Left renal pelvis (tissue), 4 donors: ENCODE measurements at places on chromosomes 5 and 9. TPM values are rescaled to one million over a fixed set of nuclear protein-coding genes. Genes with fewer than 3 reads are reported as not detected.
A peak's percentile ranks its signal among the peaks of the same experiment; 100 is the strongest.

- DNase-seq = no peak
Measured at GRCh38 chr5:133029416-133029815, 3.1 kb upstream of the ZCCHC10 start.

- DNase-seq = no peak
Measured at GRCh38 chr5:151565971-151566370, 25.2 kb downstream of the FAT2 start.

DNA sequence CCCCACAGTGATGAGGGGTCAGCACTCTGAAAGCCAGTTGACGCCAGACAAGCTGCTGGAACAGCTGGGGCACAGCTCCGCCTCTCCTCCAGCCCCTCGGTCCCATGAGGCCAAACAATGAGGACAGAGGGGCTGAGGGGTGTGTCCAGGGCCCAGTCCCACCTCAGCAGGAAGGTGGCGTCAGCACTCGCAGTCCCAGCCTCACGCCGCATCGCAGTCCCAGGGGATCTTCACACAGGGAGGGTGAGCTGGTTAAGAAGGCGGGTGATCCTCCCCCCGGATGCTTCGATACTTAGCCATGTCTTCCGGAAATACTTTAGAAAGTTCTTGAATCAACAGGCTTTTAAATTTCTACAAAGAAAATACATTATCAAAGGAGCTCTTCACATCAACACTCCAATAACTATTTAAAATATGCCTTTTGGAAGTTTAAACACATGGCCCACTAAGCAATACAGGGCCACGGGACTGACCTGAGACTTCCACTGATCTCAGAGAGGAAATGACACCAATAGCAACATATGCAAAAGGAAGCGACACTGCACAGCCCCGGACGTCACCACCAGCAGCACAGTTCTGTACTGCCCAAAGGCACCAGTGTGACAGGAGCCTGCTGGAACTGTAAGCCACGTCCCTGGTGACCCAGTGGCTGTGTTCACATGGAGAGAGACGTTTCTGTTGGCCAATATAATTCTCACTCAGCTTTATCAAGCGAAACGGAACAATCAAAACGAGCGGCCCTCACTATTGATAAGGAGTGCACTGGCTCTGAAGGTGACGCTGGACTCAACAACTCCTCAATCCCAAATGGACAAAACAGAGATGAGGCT lies 5.9 kb downstream of the MED10 start:
- no peak for DNase-seq

DNA sequence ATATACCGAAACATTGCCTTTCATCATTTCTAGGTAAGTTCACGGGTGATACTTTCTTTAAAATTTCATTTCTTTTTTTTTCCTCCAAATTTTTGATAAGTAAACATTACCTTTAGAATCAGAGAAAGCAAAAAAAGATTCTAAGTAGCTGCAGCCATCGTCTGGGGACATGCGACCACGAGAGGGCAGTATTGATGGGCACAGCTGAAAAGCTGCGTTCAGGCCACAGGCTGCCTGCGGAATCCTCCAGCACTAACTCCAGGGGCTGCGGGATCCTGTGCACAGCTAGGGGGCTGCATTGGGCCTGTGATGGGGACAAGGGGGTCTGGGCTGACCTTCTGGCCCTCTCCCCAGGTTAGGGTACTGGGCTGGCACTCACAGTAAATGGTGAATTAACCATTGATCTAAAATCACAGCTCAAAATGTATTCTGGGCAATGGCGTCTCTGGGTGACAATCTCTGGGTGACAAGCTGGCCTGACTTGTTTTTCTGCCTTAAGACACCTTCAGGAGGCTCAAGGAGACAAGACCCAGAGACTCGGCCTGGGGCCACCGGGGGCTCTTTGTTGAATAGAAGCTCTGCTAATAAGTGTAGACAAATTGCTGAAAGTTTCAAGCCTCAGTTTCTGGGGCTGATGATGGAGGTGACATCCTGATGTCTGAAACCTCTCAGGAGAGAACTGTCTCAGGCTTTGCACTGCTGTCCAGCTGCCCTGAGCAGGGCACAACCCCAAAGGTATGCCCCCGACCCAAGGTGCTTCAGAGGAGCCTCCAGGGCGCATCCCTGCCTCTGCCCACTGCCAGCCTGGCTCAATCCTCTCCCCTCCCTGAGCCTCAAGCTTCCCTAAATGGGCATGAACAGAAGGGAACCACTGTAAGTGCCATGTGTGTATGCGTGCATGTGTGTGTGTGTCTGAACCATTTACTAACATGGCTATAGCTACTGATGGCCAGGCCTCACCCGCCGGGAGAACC lies 44.3 kb upstream of the SARDH start:
- peak; percentile 56 for DNase-seq

PLPP6 gene
- 18.4 TPM for polyA plus RNA-seq

SLC46A2 gene
- polyA plus RNA-seq = 0.47 TPM

STK10 gene
- 13.6 TPM for polyA plus RNA-seq

GRCh38 chr5:128409166-128409800 lies 128.8 kb downstream of the FBN2 start:
- DNase-seq = no peak

DNA sequence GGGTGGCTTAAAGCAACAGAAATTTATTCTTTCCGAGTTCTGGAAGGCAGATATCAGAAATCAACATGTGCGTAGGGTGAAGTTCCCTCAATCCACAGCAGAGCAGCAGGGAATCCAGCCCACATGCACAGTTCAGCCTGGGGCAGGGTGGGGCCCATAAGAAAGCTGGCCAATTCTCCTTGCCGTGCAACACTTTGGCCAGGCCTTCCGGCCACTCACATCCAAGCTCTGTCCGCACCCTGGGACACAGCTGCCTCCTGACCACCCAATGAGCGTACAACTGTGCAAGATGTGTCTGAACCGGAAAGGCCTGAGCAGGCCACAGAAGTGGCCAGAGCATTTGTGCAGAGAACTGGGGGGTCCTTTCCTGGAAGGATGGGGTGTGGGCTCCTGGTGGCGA lies 274.9 kb downstream of the GADD45G start:
- no peak for DNase-seq

DNA sequence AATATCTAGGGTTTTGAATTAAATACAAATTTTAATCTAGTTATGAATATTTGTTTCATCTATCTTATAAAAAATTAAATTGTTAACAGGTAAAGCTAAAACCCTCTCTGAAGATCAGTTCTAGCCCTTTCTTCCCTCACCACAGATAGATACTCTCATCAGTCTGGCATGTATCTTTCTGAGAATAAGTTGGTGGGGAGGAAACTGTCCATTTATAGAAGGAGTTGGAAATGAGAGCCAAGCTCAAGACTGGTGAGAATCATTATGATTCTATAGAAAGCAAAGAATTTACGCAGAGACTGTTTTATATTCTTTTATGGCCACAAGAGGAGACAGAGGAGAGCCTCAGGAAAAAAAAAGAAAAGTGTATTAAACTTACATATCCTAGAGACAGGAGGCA lies 59.0 kb downstream of the STARD4 start:
- no peak for DNase-seq

TAF11L14 gene
- not detected for polyA plus RNA-seq

DNA sequence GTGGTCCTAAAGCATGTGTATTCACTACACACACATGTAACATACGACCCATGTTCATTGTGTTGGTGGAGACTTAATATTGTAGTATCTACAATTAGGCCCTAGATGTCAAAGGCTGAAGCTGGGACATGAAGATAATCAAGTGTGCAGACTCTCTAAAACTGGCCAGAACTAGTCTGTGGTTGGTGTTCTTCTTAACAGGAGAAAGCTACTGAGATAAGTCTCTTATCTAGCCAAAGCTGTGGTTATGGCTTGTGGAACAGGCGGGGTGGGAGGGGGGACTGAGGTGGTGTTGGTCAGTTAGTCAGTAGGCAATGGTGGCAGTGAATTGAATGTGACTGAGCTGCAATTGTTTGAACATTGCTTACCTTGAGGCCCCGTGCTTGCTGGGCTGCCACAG lies 112.7 kb upstream of the SLC24A2 start:
- DNase-seq = no peak

- DNase-seq = no peak
Measured at GRCh38 chr5:151019331-151019730, 1.1 kb upstream of the GPX3 start.

DNA sequence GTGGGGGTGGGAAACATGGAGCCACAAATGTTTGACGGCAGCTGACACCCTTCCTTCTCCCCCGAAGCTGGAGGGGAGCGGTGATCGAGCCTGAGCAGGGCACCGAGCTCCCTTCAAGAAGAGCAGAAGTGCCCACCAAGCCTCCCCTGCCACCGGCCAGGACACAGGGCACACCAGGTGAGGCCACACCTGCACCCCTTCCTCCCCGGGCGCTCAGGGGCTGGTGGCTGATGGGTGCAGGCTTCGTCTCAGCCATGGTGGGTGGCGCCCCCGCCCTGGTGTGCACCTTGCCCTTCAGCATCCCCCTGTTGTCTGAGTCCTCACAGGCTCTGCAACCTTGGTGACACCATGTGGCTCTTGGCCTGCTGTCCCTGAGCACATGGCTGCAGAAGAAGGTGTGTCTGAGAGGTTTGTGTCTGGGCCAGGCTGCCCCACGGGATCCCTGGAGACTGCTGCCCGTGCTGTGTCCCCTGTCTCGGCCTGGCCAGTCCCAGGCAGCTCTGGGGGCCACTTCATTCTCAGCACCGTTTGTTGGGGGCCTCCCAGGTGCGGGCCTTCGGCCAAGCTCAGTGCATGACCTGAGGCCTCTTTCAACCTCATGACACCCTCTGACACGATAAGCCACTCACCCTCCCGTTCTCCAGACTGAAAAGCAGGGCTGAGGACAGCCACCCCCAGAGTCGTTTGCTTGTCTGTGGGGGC lies 11.1 kb downstream of the MAN1B1 start:
- DNase-seq = no peak

DNA sequence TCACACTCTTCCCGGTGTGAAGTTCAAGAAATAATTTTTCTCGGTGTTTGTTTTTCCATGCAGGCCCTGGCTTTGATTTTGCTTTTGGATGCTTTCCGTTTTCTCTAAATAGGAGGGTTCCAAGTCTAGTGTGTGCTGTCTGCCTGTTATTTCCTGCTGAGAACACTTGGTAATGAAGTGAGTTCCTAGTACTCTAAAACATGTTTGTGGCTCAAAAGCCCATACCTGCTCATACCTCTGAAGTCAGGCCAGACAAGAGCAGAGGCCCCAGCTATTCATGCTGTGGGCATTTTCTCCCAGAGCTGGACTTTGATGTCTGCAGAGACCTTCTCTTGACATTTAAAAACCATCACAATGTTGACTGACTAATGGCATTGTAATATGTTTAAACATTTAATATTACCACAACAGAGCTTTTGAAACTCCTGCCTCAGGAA lies 211.2 kb downstream of the GOLPH3 start:
- no peak for DNase-seq
